ENCODE measurements at places on chromosomes 1 and 21.
A peak's percentile ranks its signal among the peaks of the same experiment; 100 is the strongest.

DNA sequence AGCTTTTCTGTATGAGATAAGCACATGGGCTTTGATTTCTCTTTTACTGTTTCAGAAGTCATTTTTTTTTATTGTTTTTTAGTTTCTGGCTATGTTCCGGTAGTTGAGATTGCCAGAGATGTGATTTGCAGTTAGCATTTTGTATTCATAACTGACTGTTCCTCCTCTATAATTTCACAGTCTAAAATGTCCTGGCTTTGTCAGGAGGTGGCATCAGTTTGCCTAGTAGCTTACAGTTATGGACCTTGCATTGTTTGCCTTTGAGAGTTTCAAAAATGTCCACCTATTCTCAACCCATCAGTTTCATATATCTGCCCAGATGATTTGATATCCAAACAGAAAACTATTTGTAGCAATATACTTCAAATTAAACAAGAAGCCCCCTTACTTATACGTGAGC, 39.5 kb upstream of the ST6GALNAC3 start:
- no peak for DNase-seq

- DNase-seq = no peak
Measured at GRCh38 chr1:162279136-162279498, 97.5 kb downstream of the SPATA46 start.

DNA sequence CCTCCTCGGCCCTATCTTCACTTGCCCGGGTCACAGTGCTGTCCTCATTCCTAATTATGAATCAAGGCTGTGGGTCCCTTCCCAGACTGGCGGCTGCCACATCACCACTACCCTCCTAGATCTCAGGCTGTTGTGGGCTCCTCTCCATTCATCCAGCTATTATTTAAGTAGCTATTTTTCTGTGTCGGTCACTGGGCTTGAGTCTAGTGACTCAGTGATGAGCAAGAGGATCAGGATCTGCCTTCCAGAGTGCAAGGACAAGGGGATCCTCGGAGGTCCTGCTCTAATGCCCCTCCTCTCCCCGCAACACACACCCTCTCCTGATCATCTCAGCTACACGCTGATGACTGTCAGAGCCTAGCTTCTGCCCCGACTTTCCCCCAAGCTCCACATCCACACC, 34.1 kb downstream of the CDCP2 start:
- DNase-seq = peak; percentile 70

GRCh38 chr1:229035748-229036082, 235.2 kb upstream of the RAB4A start:
- no peak for DNase-seq

GRCh38 chr1:23029337-23029736, 10.1 kb downstream of the KDM1A start:
- DNase-seq = no peak

- no peak for DNase-seq
Measured at GRCh38 chr1:206717674-206717989, 32.9 kb downstream of the MAPKAPK2 start.
